GM23338 (cell line): ENCODE measurements at places on chromosomes 11 and 22.

DNA sequence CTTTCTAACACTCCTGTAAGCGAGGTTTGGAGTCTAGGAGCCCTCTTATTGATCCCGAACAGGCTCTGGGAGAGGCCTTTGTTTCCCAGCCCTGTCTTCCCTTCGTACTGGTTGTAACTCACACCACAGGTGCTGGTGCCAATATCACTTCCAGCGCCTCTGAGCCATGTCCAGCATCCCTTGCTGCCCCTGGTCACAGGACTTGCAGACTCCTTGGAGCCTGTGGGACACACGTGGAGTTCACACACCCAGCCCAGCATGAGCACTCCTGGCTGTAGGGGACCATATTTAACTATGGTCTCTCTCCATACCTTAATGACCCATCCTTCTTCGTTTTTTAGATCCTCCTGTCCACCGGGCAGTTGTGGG lies 2.2 kb downstream of the ZBTB16 start:
- no peak for DNase-seq

GRCh38 chr11:98659431-98659830 lies 361.3 kb upstream of the CNTN5 start:
- no peak for DNase-seq

DNA sequence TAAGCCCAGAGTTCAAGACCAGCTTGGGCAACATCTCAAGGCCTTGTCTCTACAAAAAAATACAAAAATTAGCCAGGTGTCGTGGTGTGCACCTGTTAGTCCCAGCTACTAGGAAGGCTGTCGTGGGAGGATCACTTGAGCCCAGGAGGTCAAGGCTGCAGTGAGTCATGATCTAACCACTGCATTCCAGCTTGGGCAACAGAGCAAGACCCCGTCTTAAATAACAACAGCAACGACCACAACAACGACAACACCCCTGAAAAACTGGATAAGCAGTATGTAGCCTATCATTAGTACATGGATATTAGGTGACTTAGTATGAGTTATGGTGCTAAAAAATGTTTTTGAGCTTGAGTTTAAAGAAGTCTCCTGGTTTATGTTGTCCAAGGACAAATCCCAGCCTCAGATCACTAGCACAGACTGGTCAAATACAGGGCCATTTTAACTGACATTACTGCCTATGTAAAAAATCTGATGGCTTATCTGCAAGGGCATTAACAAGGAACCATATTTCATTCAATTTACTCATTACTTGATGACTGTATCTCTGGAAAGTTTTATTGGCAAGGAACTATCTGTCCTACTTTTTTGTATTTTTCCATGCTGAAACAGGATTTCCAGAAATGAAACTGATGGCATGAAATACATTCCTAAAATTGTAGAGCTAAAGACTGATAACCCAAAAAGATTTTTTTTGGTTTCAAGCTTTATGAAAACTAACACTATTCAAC lies 23.4 kb downstream of the C2CD3 start:
- DNase-seq, result no peak

GRCh38 chr11:103893371-103893770 lies 143.1 kb upstream of the DDI1 start:
- no peak for DNase-seq

GRCh38 chr11:70618431-70619101 lies 220.2 kb downstream of the CTTN start:
- no peak for DNase-seq

- DNase-seq, result no peak
Observed at GRCh38 chr11:2542406-2542805, 97.6 kb downstream of the KCNQ1 start.

DNA sequence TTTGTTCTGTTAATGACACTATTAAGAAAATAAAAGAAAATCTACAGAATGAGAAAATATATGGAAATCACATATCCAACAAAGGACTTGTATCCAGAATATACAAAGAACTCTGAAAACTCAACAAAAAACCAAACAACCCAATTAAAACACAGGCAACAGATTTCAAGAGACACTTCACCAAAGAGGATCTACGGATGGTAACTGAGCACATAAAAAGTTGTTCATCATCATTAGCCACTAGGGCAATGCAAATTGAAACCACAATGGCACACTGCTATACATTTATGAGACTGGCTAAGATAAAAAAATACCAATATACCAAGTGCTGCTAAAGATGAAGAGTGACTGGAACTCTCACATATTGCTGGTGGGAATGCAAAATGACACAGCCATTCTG lies 34.5 kb upstream of the SLC25A1 start:
- no peak for DNase-seq

DNA sequence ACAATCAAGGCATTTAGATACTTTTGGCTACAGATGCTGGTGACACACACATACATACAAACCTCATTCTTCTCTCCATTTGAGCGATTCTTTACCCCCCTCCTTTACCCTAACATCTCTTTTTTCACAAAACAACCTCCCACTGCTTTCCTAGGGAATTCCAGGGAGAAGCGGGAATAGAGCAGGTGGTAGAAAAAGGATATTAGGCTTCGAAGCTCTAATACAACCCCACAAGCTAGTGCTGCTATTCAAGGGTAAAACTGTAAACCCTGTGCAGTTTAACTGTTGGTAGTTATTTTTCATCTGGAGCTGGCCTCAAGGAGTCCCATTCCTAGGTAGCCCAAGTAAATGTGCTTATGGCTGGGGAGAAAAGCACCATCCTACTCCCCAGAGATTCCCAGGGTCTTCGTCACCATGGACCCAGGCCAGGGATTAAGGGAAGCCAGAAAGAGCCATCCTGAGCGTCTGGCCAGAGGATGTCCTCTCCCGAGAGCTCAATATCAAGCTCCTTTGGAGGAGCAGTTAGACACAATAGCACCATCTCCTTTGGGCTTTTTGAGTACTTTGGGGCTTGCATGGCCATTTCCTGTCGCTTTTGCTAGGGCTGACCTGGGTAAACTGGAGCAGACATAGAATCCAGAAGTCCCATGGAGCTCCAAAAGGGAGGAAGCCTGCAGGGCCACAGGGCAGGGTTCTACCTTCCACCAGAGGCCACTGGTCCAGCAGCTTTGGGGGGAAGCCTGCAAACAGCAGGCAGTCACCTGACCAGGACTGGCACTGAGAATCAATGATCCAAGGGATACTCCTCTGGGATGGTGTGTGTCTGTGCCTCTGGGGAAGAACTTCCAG lies 3.1 kb downstream of the MAML2 start:
- DNase-seq, result no peak

GRCh38 chr11:89420981-89421380 lies 70.2 kb downstream of the NOX4 start:
- no peak for DNase-seq

- DNase-seq, result no peak
Observed at GRCh38 chr11:113314065-113314388, 356 bp upstream of the TTC12 start.

DNA sequence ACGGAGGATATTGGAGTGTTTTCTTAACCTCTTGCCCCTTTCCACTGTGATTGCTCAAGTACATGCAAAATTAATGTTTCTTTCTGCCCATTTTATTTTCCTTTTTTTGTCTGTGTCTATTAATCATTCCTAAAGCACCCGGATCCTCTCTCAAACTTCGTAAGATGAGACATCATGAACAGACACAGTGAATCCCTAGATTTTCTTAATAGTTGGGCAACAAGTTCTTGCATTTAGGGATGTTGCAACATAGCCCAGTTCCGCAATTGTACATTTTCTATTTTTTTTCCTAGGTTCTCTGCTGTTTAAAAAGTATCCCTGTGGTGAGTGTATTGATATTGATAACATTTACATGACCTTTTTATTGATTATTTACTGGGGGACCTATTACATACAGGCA lies 2.9 kb downstream of the FAM111A start:
- no peak for DNase-seq

- DNase-seq, result no peak
Observed at GRCh38 chr11:112522536-112522935, 261.9 kb upstream of the PLET1 start.

GRCh38 chr11:63845303-63845702 lies 6.4 kb downstream of the MARK2 start:
- DNase-seq, result no peak

- DNase-seq, result no peak
Observed at GRCh38 chr11:103958475-103959215, 77.8 kb upstream of the DDI1 start.

- no peak for DNase-seq
Observed at GRCh38 chr11:122843281-122844141, 5.2 kb downstream of the CRTAM start.

DNA sequence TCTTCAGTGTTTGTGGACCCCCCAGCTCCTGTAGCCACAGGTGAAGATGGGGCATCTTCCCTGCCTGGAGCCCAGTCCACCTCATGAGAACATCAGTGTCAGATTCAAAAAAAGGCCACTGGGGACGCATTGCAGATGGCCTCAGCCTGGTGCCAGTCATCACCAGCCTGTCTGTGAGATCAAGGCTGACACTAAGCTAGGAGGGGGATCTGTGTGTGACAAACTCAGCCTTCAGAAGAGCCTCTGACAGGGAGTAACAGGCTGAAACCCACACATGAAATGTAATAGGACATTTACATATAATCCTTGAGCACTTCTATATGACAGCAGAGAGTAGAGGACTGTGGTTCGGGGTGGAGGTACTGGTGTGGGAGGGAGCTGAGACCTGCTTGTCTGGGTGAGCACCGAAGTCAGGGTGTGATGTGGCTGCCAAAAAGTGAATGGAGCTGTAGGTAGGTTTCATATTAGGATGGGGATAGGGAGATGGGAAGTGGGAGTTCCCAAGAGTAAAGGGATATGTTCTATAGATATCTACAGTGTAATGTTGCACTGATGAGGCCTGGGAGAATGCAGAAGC lies 20.5 kb upstream of the CCDC134 start:
- no peak for DNase-seq

GRCh38 chr22:32218470-32218869 lies 13.6 kb upstream of the RFPL2 start:
- DNase-seq, result no peak

DNA sequence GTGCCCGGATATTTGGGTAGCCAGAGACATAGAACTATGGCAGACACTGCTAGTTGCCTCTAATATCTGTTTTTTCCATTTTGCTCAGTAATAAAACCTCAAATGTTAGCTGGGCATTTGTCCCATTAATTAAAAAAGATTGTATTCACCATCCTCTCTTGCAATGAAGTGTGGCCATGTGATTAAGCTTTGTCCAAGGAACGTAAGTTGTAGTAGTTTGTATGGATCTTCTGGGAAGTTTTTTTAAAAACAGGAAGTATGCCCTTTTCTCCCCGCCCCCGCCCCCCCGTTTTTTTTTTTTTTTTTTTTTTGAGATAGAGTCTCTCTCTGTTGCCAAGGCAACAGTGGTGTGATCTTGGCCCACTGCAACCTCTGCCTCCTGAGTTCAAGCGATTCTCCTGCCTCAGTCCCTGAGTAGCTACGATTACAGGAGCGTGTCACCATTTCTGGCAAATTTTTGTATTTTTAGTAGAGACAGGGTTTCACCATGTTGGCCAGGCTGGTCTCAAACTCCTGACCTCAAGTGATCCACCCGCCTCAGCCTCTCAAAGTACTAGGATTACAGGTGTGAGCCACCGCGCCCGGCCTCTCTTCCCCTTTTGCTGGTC lies 1.7 kb upstream of the TMEM135 start:
- DNase-seq, result no peak

DNA sequence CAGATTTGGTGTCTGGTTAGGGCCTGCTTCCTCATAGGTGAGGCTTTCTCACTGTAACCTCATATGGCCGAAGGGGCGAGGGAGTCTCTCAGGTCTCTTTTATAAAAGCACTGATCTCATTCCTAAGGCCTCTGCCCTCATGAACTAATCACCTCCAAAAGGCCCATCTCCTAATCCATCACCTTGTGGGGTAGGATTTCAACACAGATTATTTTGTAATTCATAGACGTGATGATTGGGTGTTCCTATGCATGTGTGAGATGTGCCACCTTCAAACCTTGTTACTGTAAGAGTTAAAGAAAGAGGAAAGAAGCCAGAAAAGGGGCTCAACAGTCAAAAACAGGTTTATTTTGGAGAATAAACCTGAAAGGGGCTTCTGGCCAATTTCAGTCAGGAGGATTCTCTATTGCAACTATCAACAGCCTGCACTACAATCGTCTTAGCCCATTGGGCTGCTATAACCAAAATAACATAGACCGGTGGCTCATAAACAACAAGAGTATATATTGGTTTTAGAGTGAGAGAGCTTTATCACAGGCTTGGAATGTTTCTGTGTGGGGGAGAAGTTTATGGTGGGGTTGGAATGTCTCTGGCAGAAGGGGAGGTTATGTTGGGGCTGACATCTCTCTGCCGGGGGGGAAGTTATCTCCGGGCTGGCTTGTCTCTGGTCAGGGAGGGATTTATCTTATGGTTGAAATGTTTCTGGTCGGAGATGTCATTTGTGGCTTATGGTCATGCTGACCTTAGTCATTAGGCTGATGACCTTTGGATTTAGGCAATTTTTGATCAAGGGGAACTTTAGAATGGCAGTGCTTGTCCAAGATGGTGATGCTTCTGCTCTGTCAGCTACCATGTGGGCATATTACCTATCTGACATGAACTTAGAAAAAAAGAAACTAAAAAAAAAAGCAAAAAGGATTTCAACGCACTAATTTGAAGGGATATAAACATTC lies 35.1 kb downstream of the CSF2RB start:
- DNase-seq, result no peak

DNA sequence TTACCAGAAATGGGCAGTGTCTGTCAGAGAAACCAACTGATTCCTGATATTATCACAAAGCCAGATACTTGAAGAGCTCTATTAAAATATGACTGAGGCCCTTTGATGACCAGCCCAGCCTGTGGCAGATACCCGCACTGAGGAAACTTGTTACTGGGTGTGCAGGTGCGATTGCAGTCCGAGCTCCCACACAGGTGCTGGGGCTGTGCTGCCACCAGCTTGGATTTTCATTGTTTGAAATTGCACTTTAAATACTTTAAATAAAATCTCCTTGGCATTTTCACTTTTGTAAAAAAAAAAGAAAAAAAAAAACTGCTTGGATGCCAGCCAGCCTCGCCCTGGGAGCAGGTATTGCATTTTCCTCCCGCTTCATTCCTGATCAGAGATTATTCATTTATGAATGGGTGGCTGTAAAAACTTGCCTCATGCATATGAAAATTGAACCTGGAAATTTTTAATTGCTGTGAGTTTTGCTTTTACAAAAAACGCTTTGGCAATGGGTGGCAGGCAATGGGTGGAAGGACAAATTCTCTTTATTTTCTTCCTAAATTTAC lies 21.2 kb downstream of the EHF start:
- no peak for DNase-seq

DNA sequence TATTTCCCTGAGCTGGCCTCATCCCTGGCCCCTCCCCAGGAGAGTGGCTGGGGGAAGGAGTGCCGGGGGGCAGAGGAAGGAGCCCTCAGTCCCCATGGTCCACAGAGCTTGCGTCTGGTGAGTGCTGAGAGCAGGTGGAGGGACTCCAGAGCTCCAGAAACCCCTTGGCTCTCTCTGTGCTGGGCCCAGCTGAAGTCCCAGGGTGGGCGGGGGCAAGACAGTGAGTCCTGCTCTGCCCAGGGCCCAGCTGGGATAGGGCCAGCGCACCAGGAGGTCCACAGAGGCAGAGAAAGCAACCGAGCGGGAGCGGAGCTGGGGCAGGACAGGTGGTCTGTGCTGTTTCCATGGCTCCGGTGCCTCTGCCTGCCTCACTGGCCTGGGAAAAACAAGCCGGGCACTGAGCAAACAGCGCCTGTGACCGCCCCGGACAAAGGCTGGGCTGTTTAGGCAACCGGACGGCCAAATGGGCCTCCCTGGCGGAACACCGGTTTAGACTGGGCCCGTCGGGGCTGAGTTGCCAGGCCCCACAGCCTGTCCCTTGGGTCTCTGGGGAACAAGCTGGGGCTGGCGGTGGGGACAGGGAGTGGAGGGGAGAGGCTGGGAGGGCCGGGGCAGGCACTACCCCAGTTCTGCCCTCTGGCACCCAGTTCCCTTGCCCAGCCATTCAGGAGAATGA lies 34.1 kb upstream of the WNT7B start:
- DNase-seq, result no peak
